ENCODE measurements at places on chromosomes 5 and 9. TPM values are rescaled to one million over a fixed set of nuclear protein-coding genes. Genes with fewer than 3 reads are reported as not detected.

DNA sequence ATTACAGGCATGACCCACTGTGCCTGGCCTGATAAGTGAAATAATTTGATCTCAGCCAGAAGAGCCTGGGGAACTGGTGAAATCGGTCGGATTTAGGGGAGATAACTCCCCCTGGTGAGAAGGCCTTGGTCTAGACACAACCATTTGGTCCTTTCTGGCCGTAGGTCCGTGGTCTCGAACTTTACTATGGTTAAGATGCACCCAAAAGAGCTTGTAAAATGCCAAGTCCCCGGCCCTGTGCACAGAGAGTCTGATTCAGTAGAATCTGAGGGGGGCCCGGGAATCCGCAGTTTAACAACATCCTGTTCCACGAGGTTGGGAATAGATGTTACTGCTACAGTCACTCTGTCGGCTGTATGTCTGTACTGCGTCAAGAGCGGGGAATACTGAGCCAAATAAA lies 140.7 kb downstream of the C9orf50 start:
- peak; percentile 52 for DNase-seq

SLC6A18 gene
- total RNA-seq, result not detected

SURF4 gene
- total RNA-seq, result 147 TPM

STK32A gene
- 29.7 TPM for total RNA-seq

DNA sequence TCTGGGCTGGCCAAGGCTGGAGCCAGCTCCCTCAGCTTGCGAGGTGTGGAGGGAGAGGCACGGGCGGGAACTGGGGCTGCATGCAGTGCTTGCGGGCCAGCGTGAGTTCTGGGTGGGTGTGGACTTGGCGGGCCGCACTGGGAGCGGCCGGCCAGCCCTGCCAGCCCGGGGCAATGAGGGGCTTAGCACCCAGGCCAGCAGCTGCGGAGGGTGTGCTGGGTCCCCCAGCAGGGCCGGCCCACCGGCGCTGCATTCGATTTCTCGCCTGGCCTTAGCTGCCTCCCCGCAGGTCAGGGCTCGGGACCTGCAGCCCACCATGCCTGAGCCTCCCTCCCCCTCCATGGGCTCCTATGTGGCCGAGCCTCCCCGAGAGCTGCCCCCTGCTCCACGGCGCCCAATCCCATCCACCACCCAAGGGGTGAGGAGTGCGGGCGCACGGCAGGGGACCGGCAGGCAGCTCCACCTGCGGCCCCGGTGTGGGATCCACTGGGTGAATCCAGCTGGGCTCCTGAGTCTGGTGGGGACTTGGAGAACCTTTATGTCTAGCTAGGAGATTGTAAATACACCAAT lies 302.6 kb upstream of the ADAMTS16 start:
- no peak for DNase-seq

INSYN2B gene
- not detected for total RNA-seq

GRCh38 chr5:60852940-60853339 lies 8.9 kb upstream of the ELOVL7 start:
- no peak for DNase-seq

GRCh38 chr5:127298656-127299055 lies 8.1 kb downstream of the MEGF10 start:
- no peak for DNase-seq

SLC4A9 gene
- not detected for total RNA-seq

DNA sequence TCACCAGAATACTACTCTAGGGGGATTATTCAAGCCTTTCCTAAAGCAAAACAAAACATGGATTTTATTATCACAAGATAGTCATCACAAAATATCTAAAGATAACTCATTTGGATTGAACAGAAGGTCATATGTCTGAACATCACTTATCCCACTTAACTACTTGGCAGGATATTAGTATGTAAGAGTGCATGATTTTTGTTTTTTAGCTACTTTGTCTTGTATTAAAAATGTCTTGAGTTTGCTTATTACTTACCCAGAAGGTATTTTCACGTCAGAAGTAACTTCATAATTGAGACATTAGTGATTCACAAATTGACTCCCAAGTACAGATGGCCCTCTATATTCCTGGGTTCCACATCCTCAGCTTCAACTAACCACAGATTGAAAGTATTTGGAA lies 113.8 kb downstream of the TLE4 start:
- no peak for DNase-seq

- DNase-seq, result no peak
Observed at GRCh38 chr9:16246785-16247184, 623.7 kb downstream of the BNC2 start.

CACNA1B gene
- total RNA-seq, result 0.73 TPM

SLC1A3 gene
- 0.87 TPM for total RNA-seq

SOX30 gene
- 0.29 TPM for total RNA-seq

SLC2A8 gene
- total RNA-seq, result 4.7 TPM

GAS1 gene
- total RNA-seq, result 103 TPM

CDKN2B-AS1 gene
- 1.4 TPM for total RNA-seq

RASGEF1C gene
- not detected for total RNA-seq

- DNase-seq, result peak; percentile 57
Observed at GRCh38 chr9:93295031-93295430, 111.1 kb downstream of the WNK2 start.

- no peak for DNase-seq
Observed at GRCh38 chr5:69004127-69004526, 89.7 kb upstream of the SLC30A5 start.

GRCh38 chr5:7668161-7668560 lies 182.8 kb downstream of the CFAP90 start:
- no peak for DNase-seq

DNA sequence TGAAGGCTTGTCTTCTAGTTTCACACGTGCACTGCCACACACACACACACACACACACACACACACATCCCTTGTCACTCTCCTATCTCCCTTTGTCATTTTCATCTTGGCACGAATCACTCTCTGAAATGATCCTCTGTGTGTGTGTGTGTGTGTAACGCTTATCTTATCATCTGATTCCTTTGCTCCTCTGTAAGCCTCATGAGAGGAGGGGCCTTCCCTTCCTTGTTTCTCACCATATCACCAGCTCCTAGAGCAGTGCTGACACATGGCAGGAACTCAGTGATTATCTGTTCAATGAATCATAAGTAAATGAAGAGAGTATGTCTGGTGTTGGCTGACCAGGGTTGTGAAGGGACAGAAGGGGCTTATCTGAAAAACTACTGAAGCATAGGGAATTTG lies 53.3 kb downstream of the PDE4D start:
- DNase-seq, result no peak

GRCh38 chr9:125160750-125161149 lies 17.4 kb upstream of the SCAI start:
- no peak for DNase-seq

GRCh38 chr5:40453689-40454088 lies 226.0 kb upstream of the PTGER4 start:
- DNase-seq, result peak; percentile 13

GOLM1 gene
- 157 TPM for total RNA-seq

DNA sequence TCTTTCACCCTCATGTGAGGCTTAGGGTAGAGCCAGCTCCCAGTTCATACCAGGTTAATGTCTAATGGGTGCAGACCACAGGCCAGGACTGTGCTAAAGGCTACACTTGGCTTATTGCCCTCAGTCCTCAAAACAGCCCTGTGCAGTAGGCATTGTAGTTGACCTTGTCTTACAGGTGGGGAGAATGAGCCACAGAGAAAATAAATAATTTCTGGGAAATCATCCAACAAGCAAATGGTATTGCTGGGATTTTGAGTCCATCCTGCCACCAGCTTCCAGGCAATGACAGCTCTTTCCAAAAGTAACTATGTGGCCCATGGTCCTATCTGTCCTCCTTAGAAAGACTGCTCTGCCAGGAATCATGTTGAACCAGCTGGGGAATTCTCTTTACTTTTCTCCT lies 450.0 kb downstream of the GADD45G start:
- DNase-seq, result no peak

GRCh38 chr5:33762859-33763258 lies 128.9 kb downstream of the ADAMTS12 start:
- DNase-seq, result no peak

CDH12 gene
- not detected for total RNA-seq

DNA sequence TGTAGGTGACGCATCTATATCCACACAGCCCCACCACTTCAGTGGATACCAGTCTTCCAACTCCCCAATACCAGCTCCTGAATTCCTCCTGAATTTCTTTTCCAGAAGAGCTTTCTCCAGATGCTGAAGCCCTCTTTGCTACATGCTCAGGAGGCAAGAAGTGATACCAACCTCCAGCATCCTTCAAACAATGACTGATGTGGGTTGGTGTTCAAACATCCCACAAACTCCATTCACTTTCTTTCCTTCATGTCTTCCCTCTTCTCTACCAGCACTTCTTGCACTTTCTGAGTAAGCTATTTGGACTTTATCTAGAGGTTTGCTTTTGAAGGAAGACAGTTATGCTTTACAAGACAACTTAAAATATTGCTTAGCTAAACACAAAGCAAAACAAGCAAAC lies 179.9 kb upstream of the RORB start:
- no peak for DNase-seq

GRCh38 chr5:16456103-16456832 lies 9.3 kb downstream of the ZNF622 start:
- peak; percentile 79 for DNase-seq

DNA sequence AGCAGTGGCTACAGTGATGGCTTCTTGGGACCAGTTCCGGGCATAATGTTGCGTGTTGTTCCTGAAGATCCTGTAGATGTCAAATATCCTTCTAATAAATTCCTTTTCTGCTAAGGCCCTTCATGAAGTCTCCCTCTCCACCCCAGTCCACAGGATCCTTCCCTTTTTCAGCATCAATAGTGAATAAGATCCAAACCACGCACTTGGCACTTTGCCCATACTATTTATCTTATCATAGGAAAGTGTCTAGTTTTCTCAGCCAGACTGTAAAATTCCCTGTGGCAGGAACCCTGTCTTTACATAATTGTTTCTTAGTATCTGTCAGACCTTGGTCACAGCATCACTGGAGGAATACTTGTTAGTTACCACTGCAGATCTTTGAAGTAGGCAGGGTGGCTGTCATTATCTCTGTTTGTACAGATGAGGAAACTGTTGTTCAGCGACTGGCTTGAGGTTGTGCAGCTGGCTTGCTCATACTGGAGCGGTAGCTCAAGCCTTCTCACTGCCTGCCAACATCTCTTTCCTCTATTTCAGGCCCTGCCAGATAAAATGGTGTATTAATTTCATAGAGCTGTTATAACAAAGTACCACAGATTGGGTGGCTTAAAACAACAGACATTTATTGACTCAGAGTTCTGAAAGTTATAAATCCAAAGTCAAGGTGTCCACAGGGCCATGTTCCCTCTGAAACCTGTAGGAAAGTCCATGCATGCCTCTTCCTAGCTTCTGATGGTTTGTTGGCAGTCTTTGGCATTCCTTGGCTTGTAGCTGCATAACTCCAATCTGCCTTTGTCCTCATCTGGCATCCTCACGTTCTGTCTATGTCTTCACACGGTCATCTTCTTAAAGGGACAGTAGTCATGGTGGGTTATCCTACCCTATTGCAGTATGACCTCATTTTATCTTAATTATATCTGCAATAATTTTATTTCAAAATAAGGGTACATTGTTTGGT lies 33.5 kb upstream of the APC start:
- no peak for DNase-seq

GRCh38 chr9:94149696-94150095 lies 65.4 kb downstream of the PTPDC1 start:
- no peak for DNase-seq

FOXD4L5 gene
- total RNA-seq, result not detected

DNA sequence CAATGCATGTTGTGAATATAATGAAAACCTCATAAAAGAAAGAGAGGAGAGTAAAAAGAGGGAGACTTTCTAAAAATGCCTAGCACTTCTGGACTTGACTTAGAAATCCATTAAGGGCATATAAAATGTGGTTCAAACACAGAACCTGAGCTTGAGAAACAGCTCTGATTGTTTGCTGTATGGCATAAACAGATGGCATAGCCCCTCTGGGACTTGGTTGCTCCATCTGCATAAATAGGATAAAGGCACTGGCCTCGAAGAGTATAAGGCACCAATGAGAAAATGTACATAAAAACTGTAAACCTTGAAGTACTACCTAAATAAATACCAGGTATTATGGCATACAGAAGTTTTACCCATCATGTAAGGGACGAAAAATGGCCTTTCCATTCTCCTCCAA lies 23.8 kb downstream of the MRPS27 start:
- DNase-seq, result no peak

SMIM15 gene
- total RNA-seq, result 22.3 TPM

GRCh38 chr9:21317956-21318923 lies 13.1 kb upstream of the IFNA5 start:
- peak; percentile 45 for DNase-seq

DNA sequence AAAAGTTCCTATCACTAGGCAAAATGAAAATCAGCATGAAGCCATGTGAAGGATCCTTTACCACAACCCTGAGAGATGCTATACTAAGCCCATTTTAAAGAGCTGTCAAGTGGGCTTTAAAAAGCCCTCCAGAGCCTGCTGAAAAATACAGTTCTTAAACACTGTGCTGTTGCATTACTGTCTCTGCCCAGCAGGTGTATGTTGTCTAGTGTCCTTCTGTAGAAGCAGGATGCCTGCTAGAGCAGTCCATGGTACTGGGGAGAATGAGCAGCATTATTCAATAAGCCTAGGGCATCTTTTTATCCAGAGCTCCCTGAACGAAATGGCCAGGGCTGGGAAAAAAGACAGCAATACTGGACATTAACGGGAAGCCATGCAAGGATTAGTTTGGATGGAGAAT lies 126.2 kb upstream of the PLCXD3 start:
- DNase-seq, result peak; percentile 20

- DNase-seq, result no peak
Observed at GRCh38 chr5:131587541-131587940, 47.5 kb downstream of the RAPGEF6 start.

- no peak for DNase-seq
Observed at GRCh38 chr5:131329286-131329560, 65.4 kb downstream of the CDC42SE2 start.

- DNase-seq, result no peak
Observed at GRCh38 chr5:90612919-90613318, 54.3 kb downstream of the ADGRV1 start.

- no peak for DNase-seq
Observed at GRCh38 chr5:151286246-151286645, 17.3 kb downstream of the SLC36A3 start.

PCDHA12 gene
- total RNA-seq, result not detected

TEX48 gene
- not detected for total RNA-seq

- no peak for DNase-seq
Observed at GRCh38 chr5:41918105-41918504, 7.0 kb upstream of the FBXO4 start.

PCDHB7 gene
- total RNA-seq, result 0.72 TPM

HTR4 gene
- 17.4 TPM for total RNA-seq

- DNase-seq, result no peak
Observed at GRCh38 chr5:1399737-1400136, 45.5 kb downstream of the SLC6A3 start.

- peak; percentile 86 for DNase-seq
Observed at GRCh38 chr5:76384189-76384588, 18.9 kb upstream of the IQGAP2 start.

GKAP1 gene
- 32.7 TPM for total RNA-seq

DNA sequence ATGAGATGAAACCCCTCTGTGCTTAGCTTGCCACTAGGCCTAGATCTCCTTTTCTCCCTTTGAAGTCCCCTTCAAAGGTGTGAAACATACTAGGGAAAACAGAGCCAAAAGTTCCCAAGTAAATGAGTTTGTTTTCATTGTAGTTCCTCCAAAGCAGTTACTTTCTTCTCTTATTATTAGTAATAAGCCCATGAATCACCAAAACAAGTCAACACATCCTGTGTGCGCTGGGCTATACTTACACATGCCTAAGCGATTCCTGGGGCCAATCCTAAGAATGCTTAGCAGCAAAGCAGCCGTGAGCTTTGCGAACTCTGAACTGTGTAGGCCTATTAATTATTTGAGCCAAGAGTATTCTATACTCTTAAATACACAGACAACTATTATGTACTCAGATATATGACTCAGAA lies 7.6 kb downstream of the ENC1 start:
- no peak for DNase-seq

TAF11L4 gene
- total RNA-seq, result not detected

GRCh38 chr5:76579166-76579937 lies 43.9 kb downstream of the F2RL2 start:
- DNase-seq, result no peak

Data from stomach (tissue), 19 donors.